Hindlimb muscle (tissue), 1 donor: ENCODE measurements at places on chromosomes 3 and 15. TPM values are rescaled to one million over a fixed set of nuclear protein-coding genes. Genes with fewer than 3 reads are reported as not detected.

Gene SPTSSB
- 1.6 TPM for polyA plus RNA-seq

Gene RARB
- polyA plus RNA-seq, result 11.2 TPM

Gene SLC2A2
- not detected for polyA plus RNA-seq

Gene CIB2
- polyA plus RNA-seq, result 11.5 TPM

Gene APPL1
- 35.9 TPM for polyA plus RNA-seq

Gene RGMA
- polyA plus RNA-seq, result 101 TPM

Gene MESP1
- 1.3 TPM for polyA plus RNA-seq

Gene PRKCD
- polyA plus RNA-seq, result 8.2 TPM

Gene USP13
- polyA plus RNA-seq, result 53.4 TPM

Gene DUOXA2
- not detected for polyA plus RNA-seq

Gene TBCCD1
- polyA plus RNA-seq, result 11.5 TPM

Gene APBA2
- polyA plus RNA-seq, result 4.4 TPM

Gene ACTRT3
- 2.1 TPM for polyA plus RNA-seq

Gene TIGIT
- 0.25 TPM for polyA plus RNA-seq

Gene GP9
- polyA plus RNA-seq, result 0.30 TPM

Gene GHRL
- polyA plus RNA-seq, result 2.1 TPM

Gene POMGNT2
- polyA plus RNA-seq, result 22.9 TPM

Gene SELENOS
- 36.5 TPM for polyA plus RNA-seq

Gene FETUB
- not detected for polyA plus RNA-seq

Gene SEMA3F
- polyA plus RNA-seq, result 13.0 TPM

Gene GPR149
- polyA plus RNA-seq, result 0.14 TPM

Gene BRK1
- polyA plus RNA-seq, result 142 TPM

Gene CYP1A1
- not detected for polyA plus RNA-seq

Gene CCR2
- 0.58 TPM for polyA plus RNA-seq

Gene ITIH1
- polyA plus RNA-seq, result 0.13 TPM

Gene HTR3E
- 0.14 TPM for polyA plus RNA-seq

Gene KIF7
- 7.1 TPM for polyA plus RNA-seq

Gene HEG1
- 27.2 TPM for polyA plus RNA-seq

Gene CADPS
- polyA plus RNA-seq, result 1.4 TPM

Gene SLC41A3
- polyA plus RNA-seq, result 38.9 TPM

Gene CPLX3
- polyA plus RNA-seq, result not detected

Gene C3orf80
- not detected for polyA plus RNA-seq

Gene A4GNT
- polyA plus RNA-seq, result not detected

Gene LTF
- 3.7 TPM for polyA plus RNA-seq

Gene GXYLT2
- polyA plus RNA-seq, result 27.9 TPM

Gene CHL1
- polyA plus RNA-seq, result 2.6 TPM

Gene XIRP1
- 143 TPM for polyA plus RNA-seq

Gene GOLGA6B
- polyA plus RNA-seq, result not detected

Gene SEMA6D
- 56.4 TPM for polyA plus RNA-seq

Gene ANKUB1
- polyA plus RNA-seq, result not detected

Gene LRTM1
- 96.0 TPM for polyA plus RNA-seq

Gene FRMD5
- 0.44 TPM for polyA plus RNA-seq

Gene LRRN1
- 54.2 TPM for polyA plus RNA-seq

Gene SST
- not detected for polyA plus RNA-seq

Gene STIMATE
- 7.5 TPM for polyA plus RNA-seq

Gene GABRG3
- 0.18 TPM for polyA plus RNA-seq

Gene KCNMB2
- 9.0 TPM for polyA plus RNA-seq

Gene DLL4
- 16.7 TPM for polyA plus RNA-seq

Gene TGM5
- 0.08 TPM for polyA plus RNA-seq

Gene TM4SF18
- polyA plus RNA-seq, result 12.9 TPM

Gene PROS1
- 28.1 TPM for polyA plus RNA-seq

Gene TM6SF1
- polyA plus RNA-seq, result 57.6 TPM

Gene NDUFAF3
- 55.2 TPM for polyA plus RNA-seq

Gene DNAH1
- 6.2 TPM for polyA plus RNA-seq
